Smooth muscle cell of the coronary artery (primary cell): ENCODE measurements at places on chromosomes 7 and 10. TPM values are rescaled to one million over a fixed set of nuclear protein-coding genes. Genes with fewer than 3 reads are reported as not detected.

OGDHL gene
- 0.12 and 2.0 TPM in 2 replicates for total RNA-seq

GNGT1 gene
- not detected in 2 replicates for total RNA-seq

AMPH gene
- 0.23 and 3.9 TPM in 2 replicates for total RNA-seq

NRG3 gene
- total RNA-seq, result 0.15 TPM in 1 of 2 replicates, not detected in the other

SPDYE5 gene
- 0.12 TPM in 1 of 2 replicates, not detected in the other for total RNA-seq

ANKRD2 gene
- total RNA-seq, result 0.15 and 0.59 TPM in 2 replicates

DHTKD1 gene
- 19.9 and 29.5 TPM in 2 replicates for total RNA-seq

ECHDC3 gene
- total RNA-seq, result 4.5 and 5.1 TPM in 2 replicates

FGFR2 gene
- 0.23 TPM in 1 of 2 replicates, not detected in the other for total RNA-seq

CNNM1 gene
- total RNA-seq, result under 0.01 TPM in 2 replicates

DENND2A gene
- total RNA-seq, result 0.75 and 21.8 TPM in 2 replicates

TMEM196 gene
- total RNA-seq, result not detected in 2 replicates

ELOVL3 gene
- 0.15 and 1.5 TPM in 2 replicates for total RNA-seq

PLXDC2 gene
- 2.1 and 27.1 TPM in 2 replicates for total RNA-seq

CHCHD2 gene
- total RNA-seq, result 190 and 433 TPM in 2 replicates

OPN4 gene
- not detected in 2 replicates for total RNA-seq

NODAL gene
- total RNA-seq, result not detected in 2 replicates

VSTM2A gene
- total RNA-seq, result not detected in 2 replicates

C10orf67 gene
- total RNA-seq, result not detected in 2 replicates

RAPGEF5 gene
- total RNA-seq, result 1.7 and 1.9 TPM in 2 replicates

KCNIP2 gene
- 0.30 and 1.1 TPM in 2 replicates for total RNA-seq

SAP25 gene
- total RNA-seq, result 0.08 TPM in 1 of 2 replicates, not detected in the other

NPTX2 gene
- 0.15 and 6.0 TPM in 2 replicates for total RNA-seq

ADAP1 gene
- 2.3 and 4.0 TPM in 2 replicates for total RNA-seq

GHITM gene
- total RNA-seq, result 134 and 172 TPM in 2 replicates

TACC2 gene
- 1.8 and 6.2 TPM in 2 replicates for total RNA-seq

SPDYE2 gene
- total RNA-seq, result 0.12 TPM in 1 of 2 replicates, not detected in the other

SEMA4G gene
- total RNA-seq, result 0.47 and 0.53 TPM in 2 replicates

DPYSL4 gene
- 4.9 and 7.2 TPM in 2 replicates for total RNA-seq

RSPH10B gene
- total RNA-seq, result 0.12 and 0.15 TPM in 2 replicates

CCSER2 gene
- 23.2 and 24.6 TPM in 2 replicates for total RNA-seq

GJD4 gene
- total RNA-seq, result not detected in 2 replicates

ACTL6B gene
- total RNA-seq, result not detected in 2 replicates

PTN gene
- 1.6 and 9.3 TPM in 2 replicates for total RNA-seq

FFAR4 gene
- total RNA-seq, result not detected in 2 replicates

MKX gene
- total RNA-seq, result 0.08 and 0.94 TPM in 2 replicates

FAM13C gene
- total RNA-seq, result 1.6 and 2.8 TPM in 2 replicates

TMEM176A gene
- total RNA-seq, result under 0.01 TPM in 1 of 2 replicates, not detected in the other

SLC26A3 gene
- total RNA-seq, result not detected in 2 replicates

CTTNBP2 gene
- 0.08 and 0.12 TPM in 2 replicates for total RNA-seq

SSC4D gene
- 0.68 TPM in 1 of 2 replicates, not detected in the other for total RNA-seq

TFPI2 gene
- total RNA-seq, result 0.47 and 166 TPM in 2 replicates

AQP1 gene
- total RNA-seq, result 22.2 and 62.1 TPM in 2 replicates

HGF gene
- total RNA-seq, result 15.4 and 19.5 TPM in 2 replicates

ABCC2 gene
- 0.15 and 1.1 TPM in 2 replicates for total RNA-seq

NPFFR1 gene
- not detected in 2 replicates for total RNA-seq

PALD1 gene
- 1.1 and 1.7 TPM in 2 replicates for total RNA-seq

SPDYE16 gene
- 0.12 and 0.15 TPM in 2 replicates for total RNA-seq
